ENCODE measurements at places on chromosomes 1 and 21. TPM values are rescaled to one million over a fixed set of nuclear protein-coding genes. Genes with fewer than 3 reads are reported as not detected.

The DMBX1 gene
- not detected for total RNA-seq

The RXRG gene
- total RNA-seq: 0.39 TPM

The SPRR5 gene
- total RNA-seq: not detected

DNA sequence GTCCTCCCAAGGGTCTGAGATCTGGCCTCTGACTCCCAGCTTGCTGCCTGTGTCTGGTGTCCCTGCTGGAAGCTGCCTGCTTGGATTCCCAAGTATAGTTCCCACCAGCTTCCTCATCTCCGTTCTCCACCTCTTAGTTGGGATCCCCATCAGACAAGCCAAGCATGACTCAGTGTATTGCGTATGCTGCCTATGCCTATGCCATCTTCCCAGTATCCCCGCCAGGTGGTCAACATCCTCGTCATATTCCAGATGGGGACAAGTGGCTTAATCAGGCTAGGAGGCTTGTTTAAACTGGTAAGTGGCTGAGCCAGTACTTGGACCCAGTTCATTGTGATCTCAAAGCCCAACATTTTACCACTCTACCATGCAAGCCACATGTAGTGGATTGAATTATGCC lies 204.4 kb downstream of the GRIK3 start:
- no peak for DNase-seq

GRCh38 chr1:76921590-76921989 lies 54.3 kb downstream of the ST6GALNAC5 start:
- no peak for DNase-seq

- DNase-seq: no peak
Observed at GRCh38 chr1:170288155-170288554, 142.4 kb downstream of the NTMT2 start.

- peak; percentile 72 for DNase-seq
Observed at GRCh38 chr1:241641773-241642592, 1.8 kb upstream of the CHML start.

DNA sequence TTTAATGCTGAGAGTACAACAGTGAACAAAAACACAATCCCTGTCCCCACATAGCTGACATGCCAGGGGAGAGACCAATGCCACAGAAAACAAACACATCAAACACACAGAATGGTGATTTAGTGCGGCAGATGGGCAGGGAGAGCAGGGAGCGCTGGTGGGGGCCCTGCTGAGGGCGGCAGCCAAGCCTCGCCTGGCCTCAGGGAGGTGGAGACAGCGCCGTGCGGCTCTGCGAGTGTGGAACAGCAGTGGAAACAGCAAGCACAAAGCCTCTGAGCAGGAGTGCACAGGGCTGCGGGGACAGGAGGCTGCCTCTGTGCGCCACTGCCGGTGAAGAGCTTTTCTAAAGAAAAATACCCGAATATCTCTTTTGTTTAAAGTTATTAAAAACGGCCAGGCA lies 17.0 kb downstream of the MCM3AP start:
- no peak for DNase-seq

- DNase-seq: peak; percentile 39
Observed at GRCh38 chr1:30908696-30909364, at the start of gene SDC3. Gene SDC3, minus strand, starts transcription at chr1:30908758. Its CDS starts 172 bp downstream, at chr1:30908586.

Data from RPMI7951 (cell line).